ENCODE measurements at places on chromosomes 1 and 21.

GRCh38 chr1:224720216-224720615 lies 104.1 kb downstream of the CNIH3 start:
- peak; percentile 61 for DNase-seq

DNA sequence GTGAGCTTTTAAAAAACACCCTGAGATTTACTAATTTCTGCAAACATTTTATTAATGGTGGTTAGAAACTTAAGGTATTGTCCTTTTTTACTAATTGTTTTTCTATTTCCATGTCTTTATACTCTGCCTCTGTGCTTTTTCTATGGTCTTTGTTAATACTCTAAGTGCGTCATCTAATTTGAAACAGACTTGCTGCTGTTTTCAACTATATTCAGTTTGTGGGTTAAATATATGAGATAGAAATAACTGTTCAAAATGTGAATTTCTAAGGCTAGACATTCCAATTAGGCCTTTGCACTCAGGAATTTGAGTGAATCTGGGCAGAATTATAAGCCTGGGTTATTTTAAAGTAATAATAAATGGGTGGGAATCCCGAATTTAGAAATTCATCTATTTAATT lies 82.4 kb upstream of the COL11A1 start:
- DNase-seq, result no peak

GRCh38 chr1:99533909-99534637 lies 111.8 kb upstream of the PALMD start:
- DNase-seq, result no peak

- no peak for DNase-seq
Measured at GRCh38 chr1:185917646-185918045, 183.5 kb downstream of the HMCN1 start.

- no peak for DNase-seq
Measured at GRCh38 chr21:39845571-39846130, 21.6 kb upstream of the PCP4 start.

- DNase-seq, result no peak
Measured at GRCh38 chr1:209405183-209405814, 178.2 kb upstream of the CAMK1G start.

DNA sequence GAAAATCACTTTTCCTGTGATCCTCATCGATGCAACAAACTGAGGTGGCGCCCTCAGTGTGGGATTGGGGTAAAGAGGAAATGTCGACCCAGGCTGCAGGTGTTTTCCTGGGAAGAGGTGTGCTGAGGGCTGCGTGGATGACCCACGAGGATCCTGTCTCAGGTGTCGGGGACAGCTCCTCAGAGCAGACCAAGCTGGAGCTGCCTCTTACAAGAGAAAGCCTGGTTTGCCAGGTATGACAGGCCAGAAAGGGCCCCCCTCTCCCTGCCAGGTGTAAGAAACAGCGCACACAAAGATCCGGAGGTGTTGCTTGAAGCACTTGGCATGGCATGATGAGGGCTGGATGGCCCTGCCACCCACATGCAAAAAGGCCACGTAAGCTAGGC lies 12.6 kb downstream of the FHAD1 start:
- DNase-seq, result no peak

DNA sequence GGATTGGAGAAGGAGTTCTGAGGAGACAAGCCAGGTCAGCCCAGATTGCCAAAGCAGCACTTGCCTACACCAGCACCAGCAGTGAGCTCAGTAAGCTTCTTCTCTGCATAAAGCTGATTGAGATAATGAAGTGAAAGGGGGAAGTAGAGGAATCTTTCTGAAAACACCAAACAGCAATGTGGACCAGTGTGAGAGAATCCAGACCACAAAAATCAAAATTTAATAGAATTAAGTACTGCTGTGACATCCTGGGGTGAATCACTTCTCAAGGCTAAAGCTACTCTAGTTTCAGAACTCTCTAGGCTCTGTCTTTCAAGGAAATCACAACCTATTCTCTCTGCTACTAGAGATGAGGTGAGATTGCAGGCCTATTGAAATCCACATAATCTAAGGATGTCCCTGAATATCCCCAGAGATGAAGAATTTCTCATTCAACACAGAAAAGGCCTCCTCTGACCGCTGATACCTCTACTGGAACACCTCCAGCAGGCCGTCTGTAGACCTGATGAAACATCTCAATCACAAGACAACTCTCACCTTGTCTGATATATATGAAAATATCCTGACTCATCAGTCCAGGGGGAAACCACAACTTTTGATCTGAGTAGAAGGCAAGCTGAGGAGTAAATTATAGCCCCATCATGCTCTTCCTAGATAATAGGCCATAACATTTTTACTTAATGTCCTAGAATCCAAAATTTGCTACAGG lies at the start of gene FCRL4:
FCRL4 (minus strand) TSS at position 127 of the 709 bp plus-strand sequence. CDS start 141 bp downstream, outside the sequence.
- DNase-seq, result no peak

GRCh38 chr1:34163792-34164731 lies 968 bp downstream of the CSMD2 start:
- no peak for DNase-seq

DNA sequence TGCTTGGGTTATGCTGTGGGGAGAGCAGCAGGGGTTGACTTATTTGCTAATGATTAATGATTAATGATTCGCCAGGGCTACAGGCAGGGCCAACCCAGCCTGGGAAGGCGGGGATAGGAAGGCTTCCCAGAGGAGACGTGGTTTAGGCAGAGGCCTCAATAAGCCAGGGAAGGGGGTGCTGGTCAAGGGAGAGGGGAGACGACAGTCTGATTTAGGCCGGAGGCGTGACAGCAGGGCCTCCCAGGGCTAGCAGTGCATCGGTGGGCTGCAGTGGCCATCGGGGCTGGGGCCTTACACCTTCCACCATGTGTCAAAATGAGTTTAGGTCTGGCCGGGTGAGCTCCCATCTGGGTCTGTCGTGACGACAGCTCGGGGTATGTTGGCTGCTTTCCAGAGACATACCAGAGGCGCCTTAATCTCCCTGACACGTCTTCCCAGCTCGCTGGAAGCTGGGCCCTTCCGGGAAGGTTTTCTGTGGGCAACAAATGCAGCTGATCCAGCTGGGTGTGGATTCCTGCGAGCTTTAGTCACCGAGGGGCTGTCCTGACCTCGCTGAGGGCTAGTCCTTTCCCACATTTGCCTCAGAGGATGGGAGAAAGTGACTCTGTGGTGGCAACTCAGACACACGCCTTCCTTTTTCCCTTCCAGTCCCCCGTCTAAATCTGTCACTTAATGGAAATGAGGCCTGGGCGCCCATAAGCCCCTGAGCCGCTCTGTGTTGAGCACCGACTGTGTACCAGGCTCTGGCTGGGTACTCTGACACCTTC lies 3.7 kb upstream of the SLC1A7 start:
- DNase-seq, result peak; percentile 71

GRCh38 chr1:228459091-228459993 lies 27.8 kb upstream of the RNF187 start:
- no peak for DNase-seq

- DNase-seq, result no peak
Measured at GRCh38 chr1:214120951-214121350, 133.2 kb downstream of the PROX1 start.

GRCh38 chr1:92081031-92081430 lies 886 bp downstream of the BTBD8 start:
- no peak for DNase-seq

DNA sequence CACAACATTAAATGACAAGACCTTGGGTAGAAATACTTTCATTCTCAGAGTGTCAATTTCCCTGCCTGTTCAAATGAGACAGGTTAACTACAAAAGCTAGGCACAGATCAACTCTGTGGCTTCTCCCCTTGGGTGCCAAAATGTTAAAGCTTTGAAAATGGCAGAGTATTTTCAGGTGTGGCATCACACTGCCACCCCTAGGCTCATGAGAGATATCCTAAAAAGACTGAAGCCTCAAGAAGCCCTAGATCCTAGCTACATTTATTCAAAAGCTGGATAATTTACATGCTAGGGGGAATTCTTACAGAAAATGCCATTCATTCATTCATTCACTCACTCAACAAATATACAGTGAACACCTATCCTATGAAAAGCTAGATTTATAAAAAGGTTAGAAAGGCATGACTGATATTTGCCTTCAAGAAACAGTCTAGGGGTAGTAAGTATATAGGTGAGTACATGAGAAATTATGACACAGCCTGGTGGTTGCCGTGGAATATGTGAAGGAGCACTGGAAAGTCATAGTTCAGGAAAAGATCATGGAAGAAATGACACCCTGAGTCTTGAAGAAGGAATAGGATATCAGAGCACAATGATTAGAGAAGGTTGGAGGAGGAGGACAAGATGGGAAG lies 15.9 kb upstream of the RAB4A start:
- no peak for DNase-seq

DNA sequence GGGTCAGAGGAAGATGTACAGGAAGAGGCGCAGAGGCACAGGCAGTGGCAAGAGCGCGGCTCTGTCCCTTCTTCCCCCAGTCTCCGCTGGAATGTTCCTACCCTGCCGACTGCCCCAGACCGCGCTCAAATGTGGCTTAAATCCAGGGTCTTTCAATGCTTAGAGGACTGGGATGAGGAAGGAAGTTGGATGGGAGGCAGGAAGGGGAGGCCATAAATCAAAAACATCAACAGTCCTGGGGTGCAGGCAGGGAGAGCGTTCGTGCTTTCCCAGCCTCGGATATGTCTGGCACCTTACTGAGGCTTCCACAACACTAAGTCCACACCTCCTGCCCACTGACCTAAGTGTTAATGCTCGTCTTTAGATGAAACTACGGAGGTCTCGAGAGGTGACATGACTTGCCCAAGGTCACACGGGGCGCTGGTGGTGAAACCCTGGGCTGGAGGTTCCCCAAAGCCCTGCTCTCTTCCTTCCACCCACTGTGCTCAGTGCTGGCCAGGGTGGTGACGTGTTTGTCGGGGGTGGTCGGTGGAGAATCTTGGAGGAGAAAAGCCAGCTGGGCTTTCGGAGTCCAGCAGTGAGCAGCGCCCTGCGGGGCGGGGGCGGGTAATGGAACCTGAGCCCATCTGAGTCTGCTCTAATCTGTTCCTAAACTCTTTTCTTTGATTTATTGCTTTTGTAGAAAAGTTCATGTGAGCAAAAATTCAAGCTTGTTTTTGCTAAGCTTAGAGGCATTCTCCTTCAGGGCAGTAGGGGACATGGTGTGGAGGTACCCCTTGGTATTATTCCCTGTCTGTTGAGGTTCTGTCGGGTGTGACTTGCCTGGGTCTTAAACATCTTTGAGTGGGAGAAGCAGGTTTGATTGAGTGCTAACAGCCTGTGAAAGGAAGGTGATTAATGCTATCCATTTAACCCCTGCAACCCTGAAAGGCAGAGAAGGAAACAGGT lies 708 bp downstream of the CDA start:
- peak; percentile 64 for DNase-seq

- DNase-seq, result no peak
Measured at GRCh38 chr1:56447823-56448222, 131.5 kb downstream of the PLPP3 start.

DNA sequence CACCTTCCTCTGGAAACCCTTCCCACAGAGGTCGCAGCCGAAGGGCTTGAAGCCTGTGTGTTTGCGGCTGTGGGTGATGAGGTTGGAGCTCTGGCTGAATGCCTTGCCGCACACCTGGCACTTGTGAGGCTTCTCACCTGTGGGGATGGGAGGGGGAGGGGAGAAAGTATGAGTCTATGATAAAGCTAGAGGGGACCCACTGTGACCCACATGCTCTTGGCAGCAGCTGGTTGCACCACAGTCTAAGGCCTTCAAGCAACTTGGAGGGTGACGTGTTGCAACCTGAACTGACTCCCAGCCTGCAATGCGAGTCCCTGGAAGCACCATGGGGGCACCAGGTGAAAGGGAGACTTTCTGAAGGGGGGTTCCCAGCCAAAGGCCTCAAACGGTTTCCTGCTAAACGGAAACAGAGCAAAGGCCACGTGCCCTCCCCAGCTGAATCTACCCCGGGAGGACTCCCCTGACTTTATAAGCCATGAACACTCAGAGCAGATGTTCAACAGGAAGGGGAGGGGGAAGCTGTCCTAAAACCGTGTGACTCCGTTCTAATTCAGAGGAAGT lies 10.6 kb downstream of the GFI1 start:
- DNase-seq, result no peak

GRCh38 chr1:26075421-26076144 lies 8.2 kb upstream of the TRIM63 start:
- peak; percentile 67 for DNase-seq

DNA sequence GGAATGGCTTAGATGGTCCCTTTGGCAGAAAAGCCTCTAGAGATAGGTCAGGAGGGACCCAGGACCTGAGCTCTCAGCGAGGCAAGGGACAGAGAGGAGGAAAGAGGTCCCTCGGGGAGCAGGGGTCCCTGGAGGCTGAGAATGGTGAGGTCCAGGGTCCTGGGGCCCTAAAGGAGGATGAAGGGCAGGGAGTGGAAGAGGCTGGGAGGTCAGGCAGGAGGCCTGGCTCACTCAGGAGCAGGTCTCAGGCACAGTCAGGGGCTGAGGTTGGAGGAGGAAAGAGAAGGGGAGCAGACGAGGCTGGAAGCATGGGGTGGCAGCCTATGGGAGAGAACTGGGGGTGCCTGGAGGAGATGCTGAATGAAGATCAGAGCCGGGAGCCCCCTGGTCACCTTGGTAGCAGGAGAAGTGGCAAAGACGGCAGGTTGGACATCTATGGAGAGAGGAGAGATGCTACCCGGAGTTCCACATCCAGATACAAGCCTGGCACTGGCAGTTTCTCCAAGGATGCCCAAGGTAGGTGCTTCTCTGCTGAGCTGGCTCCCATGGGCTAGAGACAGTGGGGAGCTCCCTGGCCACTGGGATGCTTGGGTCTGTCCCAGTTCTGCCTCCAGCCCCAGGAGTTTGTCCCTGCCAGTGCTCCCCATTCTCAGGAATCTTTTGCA lies 22.6 kb downstream of the IGFN1 start:
- DNase-seq, result peak; percentile 28

GRCh38 chr1:158972841-158973240 lies 36.9 kb upstream of the IFI16 start:
- no peak for DNase-seq

- no peak for DNase-seq
Measured at GRCh38 chr1:172778456-172779455, 119.9 kb downstream of the FASLG start.

- DNase-seq, result no peak
Measured at GRCh38 chr1:175600721-175601440, 142.5 kb downstream of the TNR start.

DNA sequence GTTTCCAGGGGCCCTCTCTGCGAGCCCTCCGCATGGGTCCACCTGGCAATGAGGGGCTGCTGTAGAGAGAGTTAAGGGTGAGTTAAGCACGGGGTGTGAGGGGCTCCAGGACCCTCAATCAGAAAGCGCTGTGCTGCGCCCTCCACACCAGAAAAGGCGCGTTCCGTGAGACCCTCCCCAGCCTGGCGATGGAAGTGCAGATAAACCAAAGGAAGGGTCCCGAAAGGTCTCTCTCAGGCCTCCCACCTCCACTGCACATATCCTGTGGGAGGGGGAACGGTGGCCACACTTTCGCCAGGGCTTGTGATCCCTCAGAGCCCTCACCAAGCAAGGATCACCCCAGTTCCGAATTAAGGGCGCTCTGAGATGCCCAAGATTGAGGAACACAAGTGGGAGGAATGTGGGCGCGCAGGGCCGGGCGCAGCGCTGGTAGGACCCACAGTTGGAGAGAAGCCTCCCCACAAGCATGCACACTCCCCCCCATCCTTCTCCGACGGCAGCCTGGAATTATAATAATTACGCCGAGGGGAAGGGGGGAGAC lies 1.1 kb downstream of the WNT3A start:
- peak; percentile 37 for DNase-seq

- no peak for DNase-seq
Measured at GRCh38 chr1:81478219-81478618, 322.5 kb upstream of the ADGRL2 start.

GRCh38 chr1:109441069-109441468 lies 14.8 kb upstream of the PSMA5 start:
- no peak for DNase-seq

- DNase-seq, result no peak
Measured at GRCh38 chr1:7536891-7537591, 234.1 kb upstream of the VAMP3 start.

- no peak for DNase-seq
Measured at GRCh38 chr21:41368735-41369104, 6.9 kb downstream of the MX2 start.

GRCh38 chr1:93798291-93798690 lies 80.7 kb downstream of the DNTTIP2 start:
- no peak for DNase-seq

Measured in right lobe of liver (tissue), 6 donors.